ENCODE measurements at places on chromosomes 3 and 15.

- peaks cover 15% of the 10 kb centered on the region for H3K36me3 ChIP-seq
- no peak for DNase-seq
- peaks cover 17% of the 10 kb centered on the region for H3K4me1 ChIP-seq
- no peaks in the 10 kb centered on the region for H3K27me3 ChIP-seq
- peak overlapping the region; percentile 34 for H3K27ac ChIP-seq
Observed at GRCh38 chr3:179768080-179768479, 115.2 kb downstream of the USP13 start.

- H3K4me3 ChIP-seq: no peak overlapping the region
- H3K4me1 ChIP-seq: no peaks in the 10 kb centered on the region
- H3K27me3 ChIP-seq: no peaks in the 10 kb centered on the region
- DNase-seq: no peak
- H3K36me3 ChIP-seq: no peaks in the 10 kb centered on the region
Observed at GRCh38 chr3:178054471-178054870, 481.8 kb upstream of the KCNMB2 start.

GRCh38 chr3:170893895-170894294 is 14.5 kb downstream of the EIF5A2 start:
- H3K36me3 ChIP-seq: peaks cover 23% of the 10 kb centered on the region
- no peak overlapping the region for H3K27ac ChIP-seq
- no peaks in the 10 kb centered on the region for H3K4me1 ChIP-seq
- no peaks in the 10 kb centered on the region for H3K27me3 ChIP-seq

GRCh38 chr15:43872416-43873020 is 45.7 kb downstream of the WDR76 start:
- peaks cover 42% of the 10 kb centered on the region for H3K36me3 ChIP-seq
- no peak overlapping the region for H3K4me3 ChIP-seq
- H3K4me1 ChIP-seq: peaks cover under 1% of the 10 kb centered on the region

DNA sequence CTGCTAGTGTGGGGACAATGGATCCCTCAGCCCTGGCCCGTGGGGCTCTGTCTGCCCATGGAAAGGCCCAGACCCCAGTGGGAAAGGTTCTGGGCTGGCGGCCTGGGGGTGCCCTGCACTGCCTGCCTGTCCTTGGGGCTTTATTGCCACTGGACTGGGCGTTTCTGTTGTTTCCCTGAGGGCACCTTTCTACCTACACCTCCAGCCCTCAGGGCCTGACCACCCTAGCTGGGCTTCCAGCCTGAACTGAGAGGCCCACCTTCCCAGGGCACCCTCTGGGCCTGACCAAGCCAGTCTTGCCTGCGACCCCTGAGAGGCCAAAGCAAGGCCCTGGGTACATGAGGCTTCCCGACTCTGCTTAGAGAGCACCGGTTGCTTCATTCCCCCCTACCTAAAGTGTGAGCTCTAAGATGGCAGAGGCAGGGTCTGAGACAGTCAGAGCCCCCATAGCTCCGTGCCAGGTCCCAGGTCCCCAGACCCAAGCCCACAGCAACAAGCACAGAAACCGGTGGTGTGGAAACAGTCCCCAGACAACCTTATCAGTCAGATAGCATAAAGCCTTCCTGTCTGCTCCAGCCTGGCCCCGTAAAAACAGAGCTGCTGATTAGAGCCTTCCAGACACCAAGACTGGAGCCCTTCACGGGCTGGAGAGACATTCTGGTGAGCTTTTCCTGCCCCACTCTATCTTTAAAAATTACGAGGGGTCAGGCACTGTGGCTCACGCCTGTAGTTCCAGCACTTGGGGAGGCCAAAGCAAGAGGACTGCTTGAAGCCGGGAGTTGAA is 102.8 kb downstream of the CHSY1 start:
- no peaks in the 10 kb centered on the region for H3K36me3 ChIP-seq
- no peak overlapping the region for H3K27ac ChIP-seq
- H3K4me3 ChIP-seq: no peak overlapping the region
- no peak for DNase-seq
- peaks cover 8% of the 10 kb centered on the region for H3K27me3 ChIP-seq
- H3K4me1 ChIP-seq: peaks cover 40% of the 10 kb centered on the region

DNA sequence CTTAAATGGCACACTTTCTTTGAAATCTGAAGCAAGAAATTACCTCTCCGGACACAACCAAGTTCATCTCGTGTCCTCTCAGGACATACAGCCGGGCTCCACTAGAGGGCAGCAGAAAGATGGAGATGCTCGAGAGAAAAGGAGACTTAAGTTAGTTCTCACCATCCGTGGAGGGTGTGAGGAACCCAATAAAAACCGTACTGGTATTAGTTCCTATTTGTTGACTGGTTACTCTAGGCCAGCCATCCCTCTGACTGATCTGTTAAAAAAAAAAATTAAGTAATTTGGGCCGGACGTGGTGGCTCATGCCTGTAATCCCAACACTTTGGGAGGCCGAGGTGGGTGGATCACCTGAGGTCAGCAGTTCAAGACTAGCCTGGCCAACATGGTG is 7.9 kb upstream of the CYP11A1 start:
- no peak overlapping the region for H3K27ac ChIP-seq
- no peaks in the 10 kb centered on the region for H3K36me3 ChIP-seq
- H3K4me1 ChIP-seq: peaks cover 27% of the 10 kb centered on the region
- peak; percentile 92 for DNase-seq

DNA sequence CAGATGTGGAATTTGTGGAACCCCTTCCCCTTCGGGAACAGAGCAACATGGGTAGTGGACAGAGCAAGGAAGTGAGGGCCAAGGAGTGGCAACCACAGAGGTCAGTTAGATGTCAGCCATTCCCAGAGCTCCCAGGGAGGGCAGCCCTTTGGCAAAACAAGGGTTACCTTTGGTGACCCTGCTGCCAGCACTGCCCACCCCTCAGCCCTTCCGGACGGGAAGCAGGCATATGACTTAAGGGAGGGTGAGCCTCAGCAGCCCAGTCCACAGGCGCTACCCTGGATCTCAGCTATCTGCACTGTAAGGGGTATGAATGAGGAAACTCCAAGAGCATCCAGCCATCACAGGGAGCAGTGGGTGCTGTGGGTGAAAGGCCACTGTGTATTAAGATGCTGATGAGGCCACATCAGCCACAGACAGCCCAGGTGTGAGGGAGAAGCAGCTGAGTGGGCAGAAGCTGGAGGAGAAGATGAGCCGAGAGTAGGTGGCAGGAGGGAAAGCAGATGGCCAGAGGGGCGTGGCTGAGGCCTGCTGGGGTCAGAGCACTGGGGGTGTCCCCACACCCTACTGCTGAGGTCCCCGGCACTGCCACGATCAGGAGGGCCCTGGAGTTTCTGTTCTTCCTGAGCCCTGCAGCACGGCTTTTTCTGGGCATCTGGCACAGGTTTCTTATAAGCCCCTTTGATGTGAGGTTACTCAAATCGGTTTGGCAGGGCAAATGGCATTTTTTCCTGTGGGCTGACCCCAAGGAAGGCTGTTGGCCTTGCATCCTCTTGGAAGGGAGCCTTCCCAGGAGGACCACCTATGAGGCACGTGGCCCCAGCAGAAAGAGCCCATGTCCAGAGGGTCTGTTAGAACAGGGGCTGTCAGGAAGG is 6.2 kb downstream of the PLA2G4D start:
- no peak overlapping the region for H3K27ac ChIP-seq
- H3K27me3 ChIP-seq: peaks cover 30% of the 10 kb centered on the region
- DNase-seq: no peak
- H3K4me1 ChIP-seq: peaks cover 9% of the 10 kb centered on the region
- no peaks in the 10 kb centered on the region for H3K36me3 ChIP-seq
- H3K4me3 ChIP-seq: no peak overlapping the region

- H3K27ac ChIP-seq: no peak overlapping the region
- DNase-seq: no peak
- H3K4me3 ChIP-seq: no peak overlapping the region
- peaks cover 10% of the 10 kb centered on the region for H3K27me3 ChIP-seq
- peaks cover 9% of the 10 kb centered on the region for H3K4me1 ChIP-seq
Observed at GRCh38 chr3:19881852-19882251, 52.2 kb downstream of the EFHB start.

GRCh38 chr3:132346841-132347736 is 29.9 kb downstream of the ACP3 start:
- no peaks in the 10 kb centered on the region for H3K36me3 ChIP-seq
- no peak for DNase-seq
- H3K4me1 ChIP-seq: peaks cover 6% of the 10 kb centered on the region
- peaks cover 15% of the 10 kb centered on the region for H3K27me3 ChIP-seq

GRCh38 chr15:99408236-99409096 is 157.2 kb downstream of the LRRC28 start:
- H3K27me3 ChIP-seq: no peaks in the 10 kb centered on the region
- no peaks in the 10 kb centered on the region for H3K36me3 ChIP-seq
- peaks cover 5% of the 10 kb centered on the region for H3K4me1 ChIP-seq
- H3K4me3 ChIP-seq: no peak overlapping the region

DNA sequence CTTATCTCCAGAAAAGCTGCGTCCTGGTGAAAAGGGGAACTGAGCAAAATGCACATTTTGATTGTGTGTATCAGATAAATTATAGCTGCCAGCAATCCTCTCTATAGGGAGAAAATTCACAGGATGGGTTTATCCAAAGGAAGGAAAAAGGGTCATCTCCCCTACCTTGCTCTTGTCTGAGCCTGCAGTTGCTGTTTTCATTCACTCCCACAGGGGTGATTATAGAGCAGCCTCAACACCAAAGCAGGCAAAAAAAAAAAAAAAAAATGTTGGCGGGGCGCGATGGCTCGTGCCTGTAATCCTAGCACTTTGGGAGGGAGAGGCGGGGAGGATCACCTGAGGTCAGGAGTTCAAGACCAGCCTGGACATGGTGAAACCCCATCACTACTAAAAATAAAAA is 333.7 kb downstream of the ROBO2 start:
- no peaks in the 10 kb centered on the region for H3K4me1 ChIP-seq
- no peak for DNase-seq

GRCh38 chr3:17469520-17469919 is 272.9 kb downstream of the TBC1D5 start:
- H3K27me3 ChIP-seq: no peaks in the 10 kb centered on the region
- H3K36me3 ChIP-seq: peaks cover 6% of the 10 kb centered on the region
- no peak overlapping the region for H3K27ac ChIP-seq
- no peaks in the 10 kb centered on the region for H3K4me1 ChIP-seq
- DNase-seq: no peak

GRCh38 chr15:65197337-65197645 is 12.1 kb upstream of the CLPX start:
- H3K27ac ChIP-seq: no peak overlapping the region
- H3K36me3 ChIP-seq: no peaks in the 10 kb centered on the region
- H3K4me1 ChIP-seq: no peaks in the 10 kb centered on the region

DNA sequence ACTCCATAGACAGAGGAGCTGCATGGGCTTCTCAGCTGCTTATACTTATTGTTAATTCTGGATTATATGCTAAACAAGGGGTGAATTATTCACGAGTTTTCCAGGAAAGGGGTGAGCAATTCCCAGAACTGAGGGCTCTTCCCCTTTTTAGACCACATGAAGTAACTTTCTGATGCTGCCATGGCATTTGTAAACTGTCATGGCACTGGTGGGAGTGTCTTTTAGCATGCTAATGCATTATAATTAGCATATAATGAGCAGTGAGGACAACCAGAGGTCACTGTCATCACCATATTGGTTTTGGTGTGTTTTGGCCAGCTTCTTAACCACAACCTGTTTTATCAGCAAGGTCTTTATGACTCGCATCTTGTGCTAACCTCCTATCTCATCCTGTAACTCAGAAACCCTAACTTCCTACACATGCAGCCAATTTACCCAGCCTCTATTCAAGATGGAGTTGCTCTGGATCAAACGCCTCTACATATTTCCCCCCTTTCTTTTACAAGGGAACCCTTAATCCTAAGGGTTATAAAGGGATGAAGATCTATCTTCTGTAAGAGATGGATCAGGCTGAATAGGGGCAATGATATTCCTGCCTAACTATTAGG is 12.1 kb upstream of the DMXL2 start:
- H3K4me1 ChIP-seq: peaks cover 11% of the 10 kb centered on the region
- H3K36me3 ChIP-seq: no peaks in the 10 kb centered on the region
- H3K27me3 ChIP-seq: peaks cover 27% of the 10 kb centered on the region
- H3K27ac ChIP-seq: no peak overlapping the region
- DNase-seq: peak; percentile 42

- no peaks in the 10 kb centered on the region for H3K27me3 ChIP-seq
- no peaks in the 10 kb centered on the region for H3K4me1 ChIP-seq
- no peak overlapping the region for H3K4me3 ChIP-seq
- no peak overlapping the region for H3K27ac ChIP-seq
Observed at GRCh38 chr3:20645340-20645739, 459.3 kb upstream of the SGO1 start.

GRCh38 chr3:57852896-57853295 is 96.8 kb downstream of the SLMAP start:
- no peak overlapping the region for H3K27ac ChIP-seq
- no peaks in the 10 kb centered on the region for H3K27me3 ChIP-seq
- H3K36me3 ChIP-seq: no peaks in the 10 kb centered on the region
- H3K4me1 ChIP-seq: no peaks in the 10 kb centered on the region
- H3K4me3 ChIP-seq: no peak overlapping the region
- DNase-seq: no peak

- DNase-seq: no peak
- H3K27me3 ChIP-seq: peaks cover 18% of the 10 kb centered on the region
- no peaks in the 10 kb centered on the region for H3K4me1 ChIP-seq
- no peaks in the 10 kb centered on the region for H3K36me3 ChIP-seq
- no peak overlapping the region for H3K4me3 ChIP-seq
Observed at GRCh38 chr15:32819448-32819847, 101.6 kb downstream of the GREM1 start.

DNA sequence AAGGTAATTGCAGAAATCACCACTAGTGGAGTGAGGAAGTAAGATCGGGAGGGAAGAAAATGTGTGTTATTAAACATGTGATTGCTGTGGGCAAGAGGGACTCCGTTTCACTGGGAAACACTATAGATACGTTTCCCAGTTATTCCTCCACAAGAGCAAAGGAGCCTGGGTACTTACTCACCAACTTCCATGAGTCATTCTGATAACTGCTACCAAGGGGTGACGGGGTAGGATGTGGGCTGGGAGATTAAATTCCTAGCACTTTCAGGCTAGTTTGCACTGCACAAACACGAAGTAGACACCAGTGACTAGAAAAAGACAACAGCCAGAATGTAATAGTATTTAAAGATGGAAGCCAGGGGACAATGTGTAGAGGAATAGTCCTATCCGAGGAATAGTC is 812.9 kb upstream of the CFAP20DC start:
- no peak overlapping the region for H3K4me3 ChIP-seq

DNA sequence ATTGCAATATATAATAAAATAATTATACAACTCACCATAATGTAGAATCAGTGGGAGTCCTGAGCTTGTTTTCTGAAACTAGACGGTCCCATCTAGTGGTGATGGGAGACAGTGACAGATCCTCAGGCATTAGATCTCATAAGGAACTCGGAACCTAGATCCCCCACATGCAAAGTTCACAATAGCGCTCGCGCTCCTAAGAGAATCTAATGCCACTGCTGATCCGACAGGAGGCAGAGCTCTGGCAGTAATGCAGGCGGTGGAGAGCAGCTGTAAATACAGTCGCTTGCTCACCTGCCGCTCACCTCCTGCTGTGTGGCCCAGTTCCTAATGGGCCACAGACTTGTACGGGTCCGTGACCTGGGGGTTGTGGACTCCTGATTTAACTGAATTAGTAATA is 87.8 kb downstream of the P3H2 start:
- H3K4me3 ChIP-seq: no peak overlapping the region
- H3K27ac ChIP-seq: no peak overlapping the region
- H3K4me1 ChIP-seq: no peaks in the 10 kb centered on the region
- H3K36me3 ChIP-seq: no peaks in the 10 kb centered on the region
- H3K27me3 ChIP-seq: peaks cover 4% of the 10 kb centered on the region
